ENCODE measurements at places on chromosomes 2 and 18.
A peak's percentile ranks its signal among the peaks of the same experiment; 100 is the strongest.

DNA sequence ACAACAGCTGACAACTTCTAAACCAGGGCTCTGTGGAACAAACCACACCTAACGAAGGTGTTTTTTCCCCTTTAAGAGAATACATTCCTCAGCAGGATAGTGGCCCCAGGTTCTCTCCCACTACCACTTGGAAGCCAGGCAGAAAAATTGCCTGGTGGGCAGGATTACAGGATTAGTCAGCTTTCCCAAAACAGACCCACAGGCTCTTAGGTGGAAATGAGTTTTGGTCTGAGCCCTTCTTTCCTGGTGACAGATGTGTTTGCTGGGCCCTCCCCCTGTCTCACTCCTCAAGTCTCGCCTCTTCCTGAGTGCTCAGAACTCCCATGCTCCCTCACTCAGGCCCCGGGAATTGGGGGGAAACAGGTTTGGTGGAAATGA lies 139.4 kb upstream of the HAAO start:
- DNase-seq: peak; percentile 39

- no peak for DNase-seq
Observed at GRCh38 chr2:140988597-140988996, 1142.2 kb downstream of the LRP1B start.

GRCh38 chr2:196963961-196964360 lies 37.5 kb upstream of the PGAP1 start:
- DNase-seq: no peak

- no peak for DNase-seq
Observed at GRCh38 chr2:230008708-230009066, 60.0 kb downstream of the SLC16A14 start.
